ENCODE measurements at places on chromosomes 11 and 22. TPM values are rescaled to one million over a fixed set of nuclear protein-coding genes. Genes with fewer than 3 reads are reported as not detected.
A peak's percentile ranks its signal among the peaks of the same experiment; 100 is the strongest.

MFRP gene
- not detected for total RNA-seq

DNA sequence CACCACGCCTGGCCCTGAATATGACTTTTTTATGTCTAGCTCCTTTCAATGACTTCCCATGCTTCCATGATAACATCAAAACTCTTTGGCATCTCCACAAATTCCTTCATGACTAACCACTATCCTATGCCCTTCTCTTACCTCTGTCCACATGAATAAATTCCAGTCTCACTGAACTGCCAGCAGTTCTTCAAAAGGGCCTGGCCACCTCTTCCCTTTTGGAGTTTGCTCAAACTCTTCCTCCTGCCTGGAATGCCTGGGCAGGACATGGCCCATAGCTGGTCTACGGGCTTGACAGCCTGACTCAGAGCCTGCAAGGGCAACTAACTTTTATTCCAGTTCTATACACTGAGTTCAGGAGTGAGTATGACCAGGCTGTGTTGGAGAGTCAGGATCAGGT lies 41.8 kb upstream of the ZBTB16 start:
- no peak for DNase-seq

PRODH gene
- total RNA-seq = 5.8 TPM

DNA sequence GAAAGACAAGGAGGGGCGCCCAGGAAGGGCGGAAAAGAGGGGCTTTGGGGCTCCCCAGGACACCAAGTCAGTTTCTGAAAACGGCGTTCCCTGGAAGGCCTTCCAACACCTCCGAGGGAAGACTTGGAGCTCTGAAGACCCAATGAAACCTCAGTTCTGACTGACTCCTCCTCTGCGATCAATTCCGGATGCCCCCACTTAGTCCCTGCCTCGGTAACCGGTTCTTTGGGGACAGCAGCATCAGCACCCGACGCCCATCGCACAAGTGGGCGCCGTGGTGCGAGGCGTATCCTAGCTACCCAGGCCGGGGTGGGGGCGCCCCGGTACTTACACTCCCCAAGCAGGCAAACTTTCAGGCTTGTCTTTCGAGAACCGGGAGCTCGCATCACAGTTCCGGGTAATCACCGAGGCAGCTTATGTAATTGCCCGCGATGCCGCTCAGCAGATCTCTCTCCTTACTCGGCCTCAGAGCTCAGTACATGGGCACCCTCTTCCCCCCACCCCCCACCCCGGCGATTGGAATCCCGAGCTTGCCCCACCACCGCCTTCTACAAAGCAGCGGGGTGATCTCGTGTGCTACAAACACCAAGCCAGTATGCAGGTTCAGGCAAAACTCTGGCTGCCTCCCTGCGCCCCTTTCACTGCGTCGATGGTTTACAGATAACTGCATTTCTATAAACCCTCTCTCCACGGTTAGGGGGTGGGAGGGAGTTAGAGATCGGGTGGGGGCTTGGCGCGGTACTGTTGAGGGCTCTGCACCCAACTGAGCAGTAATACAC lies 2.0 kb downstream of the TENM4 start:
- no peak for DNase-seq

DNA sequence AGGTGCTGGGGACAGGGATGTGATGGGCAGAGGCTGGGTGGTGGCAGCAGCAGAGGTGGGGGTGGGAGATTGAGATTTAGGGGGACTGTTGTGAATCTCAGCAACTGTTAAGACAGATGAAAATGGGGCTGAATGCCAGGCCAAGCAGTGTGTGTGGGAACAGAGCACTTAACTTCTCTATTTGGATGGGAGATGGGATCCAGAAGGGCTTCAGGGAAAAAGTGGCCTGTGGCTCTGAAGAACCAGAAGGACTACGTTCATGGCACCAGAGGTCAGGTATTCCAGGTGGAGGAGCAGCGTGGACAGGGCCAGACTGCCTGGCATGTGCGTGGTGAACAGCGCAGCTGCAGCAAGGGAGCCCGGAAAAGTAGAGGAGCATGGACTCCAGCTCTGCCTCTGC lies 82.6 kb upstream of the SYT13 start:
- DNase-seq = no peak

GRCh38 chr11:62130283-62131169 lies 6.7 kb downstream of the INCENP start:
- no peak for DNase-seq

DNA sequence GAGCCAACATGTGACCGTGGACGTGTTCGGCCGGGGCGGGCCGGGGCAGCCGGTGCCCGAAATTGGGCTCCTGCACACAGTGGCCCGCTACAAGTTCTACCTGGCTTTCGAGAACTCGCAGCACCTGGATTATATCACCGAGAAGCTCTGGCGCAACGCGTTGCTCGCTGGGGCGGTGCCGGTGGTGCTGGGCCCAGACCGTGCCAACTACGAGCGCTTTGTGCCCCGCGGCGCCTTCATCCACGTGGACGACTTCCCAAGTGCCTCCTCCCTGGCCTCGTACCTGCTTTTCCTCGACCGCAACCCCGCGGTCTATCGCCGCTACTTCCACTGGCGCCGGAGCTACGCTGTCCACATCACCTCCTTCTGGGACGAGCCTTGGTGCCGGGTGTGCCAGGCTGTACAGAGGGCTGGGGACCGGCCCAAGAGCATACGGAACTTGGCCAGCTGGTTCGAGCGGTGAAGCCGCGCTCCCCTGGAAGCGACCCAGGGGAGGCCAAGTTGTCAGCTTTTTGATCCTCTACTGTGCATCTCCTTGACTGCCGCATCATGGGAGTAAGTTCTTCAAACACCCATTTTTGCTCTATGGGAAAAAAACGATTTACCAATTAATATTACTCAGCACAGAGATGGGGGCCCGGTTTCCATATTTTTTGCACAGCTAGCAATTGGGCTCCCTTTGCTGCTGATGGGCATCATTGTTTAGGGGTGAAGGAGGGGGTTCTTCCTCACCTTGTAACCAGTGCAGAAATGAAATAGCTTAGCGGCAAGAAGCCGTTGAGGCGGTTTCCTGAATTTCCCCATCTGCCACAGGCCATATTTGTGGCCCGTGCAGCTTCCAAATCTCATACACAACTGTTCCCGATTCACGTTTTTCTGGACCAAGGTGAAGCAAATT lies 1.8 kb downstream of the FUT4 start:
- DNase-seq = peak; percentile 34

- DNase-seq = no peak
These were observed 888.9 kb downstream of the BRD1 start for GRCh38 chr22:48938741-48939140.

TMEM25 gene
- total RNA-seq = 41.5 TPM

ART1 gene
- not detected for total RNA-seq

GRCh38 chr11:126949066-126949891 lies 51.3 kb downstream of the KIRREL3 start:
- DNase-seq = no peak

DNA sequence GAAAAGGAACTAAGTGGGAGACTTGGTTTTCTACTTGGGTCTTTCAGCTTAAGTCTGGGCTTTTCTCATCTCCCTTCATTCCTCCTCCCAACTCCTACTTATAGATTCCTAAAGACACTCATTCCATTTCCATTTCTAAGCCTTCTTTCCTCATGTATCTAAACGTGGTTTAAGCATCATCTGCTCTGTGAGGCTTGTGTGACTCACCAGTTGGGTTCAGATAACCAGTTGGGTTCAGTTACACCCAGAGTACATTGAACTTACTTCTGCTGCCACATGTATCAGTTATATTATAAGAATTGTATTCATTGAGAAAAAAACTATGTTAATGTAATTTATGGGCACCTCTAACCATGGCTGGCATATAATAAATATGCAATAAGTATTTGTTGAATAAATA lies 831.2 kb upstream of the CCDC90B start:
- no peak for DNase-seq

DNA sequence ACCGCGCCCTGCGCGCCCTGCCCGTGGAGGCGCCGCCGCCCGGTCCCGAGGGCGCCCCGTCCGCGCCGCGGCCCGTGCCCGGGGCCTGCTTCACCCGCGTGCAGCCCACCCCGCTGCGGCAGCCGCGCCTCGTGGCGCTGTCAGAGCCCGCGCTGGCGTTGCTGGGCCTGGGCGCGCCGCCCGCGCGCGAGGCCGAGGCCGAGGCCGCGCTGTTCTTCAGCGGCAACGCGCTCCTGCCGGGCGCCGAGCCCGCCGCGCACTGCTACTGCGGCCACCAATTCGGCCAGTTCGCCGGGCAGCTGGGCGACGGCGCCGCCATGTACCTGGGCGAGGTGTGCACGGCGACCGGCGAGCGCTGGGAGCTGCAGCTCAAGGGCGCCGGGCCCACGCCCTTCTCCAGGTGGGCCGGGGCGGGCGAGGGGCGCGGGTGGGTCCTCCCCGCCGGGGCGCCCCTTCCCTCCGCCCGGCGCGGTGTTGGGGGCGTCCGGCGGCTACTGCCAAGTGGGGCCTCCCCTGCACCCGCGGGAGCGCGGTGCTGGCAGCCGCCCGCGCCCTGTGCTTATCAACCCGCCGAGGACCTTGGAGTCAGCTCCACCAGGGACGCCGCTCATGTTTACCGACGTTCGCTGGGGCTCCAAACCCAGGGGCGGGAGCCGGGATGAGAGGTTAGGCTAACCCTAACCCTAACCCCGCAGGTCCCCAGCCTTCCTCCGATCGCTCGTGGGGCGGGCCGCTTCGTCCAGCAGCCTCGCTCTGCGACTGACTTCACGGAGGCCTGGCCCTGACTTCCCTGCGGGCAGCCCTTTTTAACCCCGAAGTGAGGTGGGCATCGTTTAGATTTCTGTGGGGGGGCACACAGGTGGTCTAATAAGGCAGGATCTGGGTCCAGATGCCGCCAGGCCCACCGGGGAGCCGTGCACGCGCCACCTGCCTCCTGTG lies 649 bp downstream of the SELENOO start:
- DNase-seq = no peak

DNA sequence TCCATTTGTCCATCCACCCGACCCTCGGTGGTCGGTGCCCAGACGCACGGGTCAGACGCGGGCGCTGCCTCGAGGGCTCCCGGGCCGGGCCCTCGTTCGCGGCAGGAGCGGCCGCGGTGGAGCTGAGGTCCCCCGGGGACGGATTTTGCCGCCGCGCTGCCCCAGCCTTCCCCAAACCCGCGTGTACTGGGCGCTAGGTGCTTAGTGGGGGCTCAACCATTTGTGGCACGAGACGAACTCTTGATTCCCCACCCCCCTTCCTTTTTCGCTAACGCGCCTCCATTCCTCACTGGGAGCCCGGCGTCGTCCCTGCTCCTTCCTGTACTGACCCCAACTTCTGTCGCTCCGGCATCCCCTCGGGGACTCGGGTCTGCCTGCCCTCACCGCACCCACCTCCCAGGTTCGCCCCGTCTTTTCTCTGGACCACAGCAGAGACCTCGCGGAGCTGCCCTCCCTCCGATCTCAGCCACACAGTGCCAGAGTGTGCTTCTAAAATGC lies 789 bp upstream of the CBX7 start:
- DNase-seq = no peak

OR5AL1 gene
- not detected for total RNA-seq

KCNK4 gene
- not detected for total RNA-seq

GRCh38 chr11:60844045-60844869 lies 2.3 kb downstream of the CCDC86 start:
- DNase-seq = no peak

EXPH5 gene
- total RNA-seq = 5.6 TPM

DNA sequence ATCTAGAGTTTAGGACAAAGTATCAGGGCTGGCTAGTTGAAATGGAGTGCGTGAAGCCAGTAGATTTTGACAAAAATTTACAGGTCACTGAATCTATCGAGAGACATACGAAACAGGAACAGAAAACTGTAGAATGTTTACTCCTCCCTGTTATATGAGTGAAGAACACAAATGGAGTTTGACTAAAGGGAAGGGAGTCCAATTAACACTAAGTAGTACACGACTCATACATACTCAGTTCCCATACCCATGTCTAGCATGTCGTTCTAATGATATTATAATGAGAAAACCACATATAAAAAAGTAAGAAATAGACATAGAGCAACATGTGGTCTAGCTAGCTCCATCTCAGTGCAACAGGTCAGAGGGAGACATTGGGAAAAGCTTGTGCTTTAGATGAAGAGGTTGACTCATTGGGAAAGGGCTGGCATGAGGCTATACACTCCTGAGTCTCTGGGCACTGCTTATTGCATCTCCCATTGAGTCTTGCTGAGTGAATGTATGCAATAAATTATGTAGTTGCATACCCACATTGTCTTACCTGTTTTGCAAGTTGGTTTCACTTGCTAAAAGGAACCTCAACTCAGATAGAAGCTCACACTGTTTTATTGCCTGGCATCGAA lies 43.5 kb downstream of the CD44 start:
- DNase-seq = no peak

GRCh38 chr22:20965888-20966855 lies 883 bp upstream of the AIFM3 start:
- DNase-seq = no peak

DNA sequence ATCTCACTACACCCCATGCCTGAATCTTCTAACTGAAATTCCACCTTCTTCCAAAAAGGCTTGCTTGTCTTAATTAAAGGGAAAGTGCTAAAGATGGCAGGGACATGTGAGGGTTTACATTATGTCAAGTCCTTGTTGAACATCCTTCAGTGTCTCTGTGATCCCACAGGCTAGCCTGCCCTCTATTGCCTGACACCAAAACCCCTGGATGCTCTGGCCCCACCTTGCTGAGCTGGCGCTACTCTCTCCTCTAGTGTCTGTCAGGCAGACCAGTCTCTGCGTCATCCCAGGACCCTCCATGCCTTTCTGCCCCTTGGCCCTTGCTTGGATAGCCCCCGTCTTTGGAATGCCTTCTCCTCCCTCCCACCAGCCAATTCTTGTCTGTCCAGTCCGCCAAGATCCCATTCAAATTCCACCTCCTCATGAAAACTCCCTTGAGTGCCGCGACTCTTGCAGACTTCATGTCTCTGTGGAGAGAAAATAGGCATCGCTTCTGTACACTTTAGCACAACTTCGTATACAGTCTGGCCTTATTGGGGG lies 69.3 kb downstream of the PKNOX2 start:
- no peak for DNase-seq

- DNase-seq = no peak
These were observed 721.4 kb downstream of the BRD1 start for GRCh38 chr22:49106096-49106841.

DNA sequence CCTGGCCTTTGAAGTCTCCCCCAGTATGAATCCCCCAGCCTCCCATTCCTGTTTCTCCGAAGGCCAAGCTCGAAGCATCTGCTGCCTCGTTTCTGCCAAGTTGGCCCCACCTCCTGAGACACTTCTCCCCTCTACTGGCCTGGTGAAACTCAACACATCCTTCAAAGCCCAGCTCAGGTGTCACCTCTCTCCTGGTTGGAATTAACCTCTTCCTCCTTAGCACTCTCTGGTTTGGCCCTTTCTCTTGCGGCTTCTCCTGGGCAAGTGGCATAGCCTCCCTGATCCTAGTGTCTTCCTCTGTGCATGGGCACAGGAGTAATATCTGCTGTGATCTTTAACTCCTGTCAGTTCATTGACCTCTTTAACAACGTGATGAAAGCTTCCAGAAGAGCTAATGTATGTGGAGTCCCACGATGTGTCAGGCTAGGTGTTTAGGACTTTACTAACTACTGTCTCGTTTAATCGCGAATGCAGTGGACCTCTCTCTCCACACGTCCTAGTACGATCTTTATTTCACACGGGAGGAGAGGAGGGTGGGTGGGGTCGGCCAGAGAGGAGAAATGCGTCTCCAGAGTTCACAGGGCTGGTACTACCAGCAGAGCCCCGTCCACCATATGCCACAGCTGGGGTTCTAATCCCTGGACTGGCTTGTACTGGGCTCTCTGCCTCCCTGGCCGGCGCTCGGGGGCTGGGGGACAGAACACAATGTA lies 826 bp upstream of the PTPRJ start:
- DNase-seq = no peak

GRCh38 chr22:48279461-48279756 lies 1517.0 kb downstream of the TBC1D22A start:
- DNase-seq = no peak

FJX1 gene
- 1.9 TPM for total RNA-seq

WBP2NL gene
- total RNA-seq = 1.6 TPM

SPDYC gene
- total RNA-seq = not detected

CEND1 gene
- total RNA-seq = 0.49 TPM
